ENCODE measurements at places on chromosomes 7 and 10. TPM values are rescaled to one million over a fixed set of nuclear protein-coding genes. Genes with fewer than 3 reads are reported as not detected.

Gene RELN
- total RNA-seq, result 0.33 TPM

Gene GPR158
- total RNA-seq, result 0.33 TPM

Gene SGCE
- total RNA-seq, result 93.2 TPM

Gene LIPJ
- total RNA-seq, result 0.26 TPM

Gene SLC16A12
- under 0.01 TPM for total RNA-seq

Gene KCNMA1
- 103 TPM for total RNA-seq

Gene ACSM6
- total RNA-seq, result not detected

Gene ARHGEF35
- 0.51 TPM for total RNA-seq

Data from fibroblast of lung (primary cell).